ENCODE measurements at places on chromosomes 16 and 17. TPM values are rescaled to one million over a fixed set of nuclear protein-coding genes. Genes with fewer than 3 reads are reported as not detected.

DNA sequence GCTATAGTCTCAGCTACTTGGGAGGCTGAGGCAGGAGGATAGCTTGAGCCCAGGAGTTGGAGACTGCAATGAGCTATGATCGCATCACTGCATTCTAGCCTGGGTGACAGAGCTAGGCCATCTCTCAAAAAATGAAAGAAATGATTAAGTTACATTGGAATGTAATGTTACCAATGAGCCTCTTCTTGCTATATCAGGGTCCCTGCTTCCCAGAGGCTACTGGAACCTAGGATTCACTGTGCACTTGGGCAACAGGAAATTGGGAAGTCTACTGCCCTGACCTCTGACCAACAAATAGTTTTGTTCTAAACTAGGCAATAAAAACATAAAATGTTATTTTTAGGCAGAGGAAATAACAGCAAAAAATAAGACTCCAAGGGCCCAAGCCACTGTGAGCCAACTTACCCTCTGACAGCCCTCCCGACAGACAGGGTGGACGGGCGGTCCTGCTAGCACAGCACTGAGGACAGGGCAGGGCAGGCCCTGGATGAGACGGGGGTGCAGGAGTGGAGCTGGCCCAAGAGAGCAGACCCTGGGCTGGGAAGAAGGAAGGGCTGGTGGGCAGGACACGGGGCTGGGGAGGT, 27.5 kb downstream of the NSMCE1 start:
- peaks cover 27% of the 10 kb centered on the region for H3K36me3 ChIP-seq
- H3K4me3 ChIP-seq = no peak overlapping the region
- H3K27ac ChIP-seq = no peak overlapping the region
- no peaks in the 10 kb centered on the region for H3K27me3 ChIP-seq

DNA sequence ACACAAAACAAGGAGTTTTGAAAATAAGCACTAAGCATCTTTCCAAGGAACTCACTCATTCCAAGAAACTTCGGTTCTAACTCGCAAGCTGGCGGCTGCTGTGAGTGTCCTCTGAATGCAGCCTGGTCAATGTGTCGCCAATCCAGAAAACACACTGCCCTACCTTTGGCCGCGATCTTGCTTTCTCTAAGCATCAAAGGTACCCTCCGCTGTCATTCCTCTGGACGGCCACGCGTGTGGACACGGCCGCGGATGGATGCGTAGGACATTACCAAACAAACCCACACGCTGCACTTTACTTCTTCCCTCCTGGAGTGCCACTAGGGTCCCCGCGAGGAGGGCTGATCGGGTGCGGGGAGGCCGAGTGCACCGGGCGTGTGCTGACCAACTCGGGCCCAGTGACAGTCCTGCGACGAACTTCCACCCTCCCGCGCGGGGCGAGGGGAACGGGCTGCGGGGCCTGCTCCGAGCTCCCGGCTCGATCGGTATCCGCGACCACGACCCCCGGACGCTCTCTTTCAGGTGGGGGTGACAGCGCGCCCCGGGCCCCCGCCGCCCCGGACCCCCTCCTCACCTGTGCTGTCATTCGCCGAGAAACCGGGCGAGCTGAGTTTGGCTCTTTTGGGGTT, 1.1 kb downstream of the CREBBP start:
- H3K4me1 ChIP-seq = peaks cover 53% of the 10 kb centered on the region
- peak overlapping the region; percentile 81 for H3K27ac ChIP-seq
- H3K27me3 ChIP-seq = peaks cover 5% of the 10 kb centered on the region
- peak overlapping the region; percentile 91 for H3K4me3 ChIP-seq
- DNase-seq = peak; percentile 31

The MYO18A gene
- 79.8 TPM for total RNA-seq

The PRAC2 gene
- total RNA-seq = not detected

Measured in activated B cell treated with CpG ODN at 0.5 μM for 24 hours (primary cell).